ENCODE measurements at places on chromosomes 3 and 15.

DNA sequence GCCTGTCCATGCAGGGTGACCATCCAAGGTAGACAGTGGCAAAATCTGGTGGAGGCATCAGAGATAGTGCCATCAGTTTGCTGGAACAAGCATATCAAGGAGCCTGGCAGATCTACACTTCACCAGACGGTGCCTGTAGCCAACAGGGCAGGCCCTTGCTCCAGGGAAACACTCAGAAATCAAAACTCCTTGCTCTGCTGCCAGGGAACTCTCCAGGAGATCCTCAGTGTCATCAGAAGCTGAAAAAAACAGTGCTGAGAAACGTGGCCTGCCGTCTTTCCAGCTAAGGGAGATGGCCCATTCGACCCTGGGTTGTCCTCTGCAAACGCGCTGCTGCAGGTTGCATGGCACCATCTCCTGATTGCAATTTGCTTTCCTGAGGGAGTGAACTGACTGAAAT, 30.5 kb upstream of the ATP13A3 start:
- DNase-seq = no peak

GRCh38 chr15:67126551-67127330, 61.3 kb downstream of the SMAD3 start:
- no peak for DNase-seq

DNA sequence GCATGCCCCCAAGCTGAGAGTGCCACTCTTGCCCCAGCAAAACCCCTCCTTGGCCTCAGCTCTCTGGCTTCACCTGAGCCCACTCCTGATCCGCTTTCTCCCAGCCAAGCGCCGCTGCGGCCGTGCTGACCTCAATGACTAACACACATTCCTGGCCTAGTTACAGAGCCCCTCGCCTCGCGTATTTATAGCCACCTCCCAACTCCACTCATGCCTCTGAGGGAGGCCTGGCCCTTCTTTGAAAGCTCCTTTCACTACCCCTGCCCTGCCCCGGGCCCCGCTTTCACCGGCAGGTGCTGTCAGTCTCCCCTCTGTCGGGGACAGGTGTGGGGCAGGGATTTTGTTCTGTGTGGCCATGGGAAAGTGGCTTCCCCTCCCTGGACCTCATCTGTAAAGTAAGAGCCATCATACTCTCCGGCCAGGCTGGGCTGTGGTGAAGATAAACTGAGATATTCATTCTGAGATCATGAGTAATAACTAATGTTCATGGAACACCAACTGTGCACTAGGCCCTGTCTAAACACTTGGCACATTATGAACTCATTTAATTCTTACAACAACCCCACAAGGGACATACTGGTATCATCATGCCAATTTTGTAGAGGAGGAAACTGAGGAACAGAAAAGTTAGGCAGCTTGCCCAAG, 13.2 kb upstream of the ATP2B2 start:
- DNase-seq = no peak

GRCh38 chr3:172305552-172305951, 142.7 kb downstream of the GHSR start:
- no peak for DNase-seq

- DNase-seq = no peak
Measured at GRCh38 chr15:74712311-74712710, 13.0 kb downstream of the CYP1A1 start.

- DNase-seq = no peak
Measured at GRCh38 chr3:123169492-123169929, 32.2 kb upstream of the SEC22A start.

- DNase-seq = no peak
Measured at GRCh38 chr3:64360280-64360679, 135.0 kb upstream of the PRICKLE2 start.

- DNase-seq = no peak
Measured at GRCh38 chr3:194223951-194224350, 88.0 kb downstream of the HES1 start.

DNA sequence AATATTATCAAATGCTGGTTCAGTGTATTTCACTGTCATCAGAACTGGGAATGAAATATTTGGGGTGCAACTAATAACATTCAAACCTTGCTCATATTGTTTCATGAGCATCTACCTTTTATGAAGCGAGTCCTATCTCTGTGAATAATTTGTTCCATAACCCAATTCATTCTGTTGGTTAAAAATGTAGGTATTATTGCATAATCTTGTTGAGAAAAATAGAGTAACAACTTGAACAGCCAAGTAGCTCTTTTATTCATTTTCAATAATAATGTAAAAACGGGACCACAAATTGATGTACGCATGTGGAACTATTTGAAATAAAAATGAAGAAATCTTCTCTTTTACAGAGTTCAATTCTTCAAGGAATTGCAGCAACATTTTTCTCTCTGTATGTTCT, 30.1 kb upstream of the TBC1D5 start:
- no peak for DNase-seq
